RCC 7860 (cell line): ENCODE measurements at places on chromosomes 11 and 22.

DNA sequence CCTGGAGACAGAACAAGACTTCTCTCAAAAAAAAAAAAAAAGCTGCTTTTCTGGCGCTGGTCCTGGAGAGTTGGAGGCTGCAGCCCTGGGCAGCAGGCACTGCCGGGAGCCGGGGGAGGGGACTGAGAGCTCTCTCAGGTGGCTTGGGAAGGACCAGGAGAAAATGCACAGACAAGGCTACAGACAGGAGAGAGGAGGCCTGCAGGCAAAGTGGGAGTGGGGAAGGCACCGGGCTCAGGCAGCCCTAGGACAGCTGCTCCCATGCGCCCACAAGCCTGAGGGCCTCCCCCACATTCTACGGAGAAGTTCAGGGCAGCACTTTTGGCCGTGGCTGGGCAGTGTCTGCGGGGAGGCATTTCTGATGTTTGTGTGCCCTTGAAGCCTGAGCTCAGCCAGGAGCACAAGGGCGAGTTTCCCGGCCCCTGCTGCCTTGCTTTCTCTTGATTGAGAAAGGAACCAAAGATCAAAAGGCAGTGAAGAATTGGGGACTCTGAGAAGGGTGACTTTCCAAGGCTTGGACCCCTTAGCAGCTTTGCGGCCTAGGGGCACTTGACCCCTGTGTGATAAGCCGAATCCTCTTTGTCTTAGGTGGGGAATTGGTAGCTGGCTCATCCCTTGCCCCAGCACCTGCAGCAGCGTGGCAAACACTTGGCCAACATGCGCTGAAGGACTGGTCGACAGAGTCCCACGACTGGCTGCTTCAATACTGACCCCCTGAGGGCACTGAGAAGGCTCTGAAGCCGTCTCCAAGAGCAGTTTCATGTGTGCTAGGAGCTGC is 35.3 kb downstream of the PPM1F start:
- DNase-seq, result no peak

- no peak for DNase-seq
These were observed 16.1 kb downstream of the TRIM22 start for GRCh38 chr11:5705688-5706087.

DNA sequence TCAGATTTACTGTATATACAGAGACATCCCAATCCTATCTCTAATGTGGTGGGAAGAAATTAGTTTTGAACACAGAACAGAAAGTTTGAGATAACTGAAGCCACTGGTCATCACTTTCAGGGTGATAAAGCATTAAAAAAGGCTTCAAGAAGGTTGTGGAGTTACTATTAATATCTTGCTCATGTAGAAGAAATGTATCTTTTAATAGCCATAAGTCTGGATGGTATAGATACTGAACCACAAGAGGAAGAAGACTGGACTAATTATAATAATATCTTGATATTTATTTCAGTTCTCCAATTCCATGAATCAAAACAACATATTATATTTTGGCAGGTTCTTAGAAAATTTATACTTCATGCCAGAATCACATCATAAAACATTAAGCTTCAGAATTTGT is 137.1 kb downstream of the TMEM135 start:
- no peak for DNase-seq

- DNase-seq, result no peak
These were observed 33.5 kb upstream of the RAB38 start for GRCh38 chr11:88208745-88209144.

DNA sequence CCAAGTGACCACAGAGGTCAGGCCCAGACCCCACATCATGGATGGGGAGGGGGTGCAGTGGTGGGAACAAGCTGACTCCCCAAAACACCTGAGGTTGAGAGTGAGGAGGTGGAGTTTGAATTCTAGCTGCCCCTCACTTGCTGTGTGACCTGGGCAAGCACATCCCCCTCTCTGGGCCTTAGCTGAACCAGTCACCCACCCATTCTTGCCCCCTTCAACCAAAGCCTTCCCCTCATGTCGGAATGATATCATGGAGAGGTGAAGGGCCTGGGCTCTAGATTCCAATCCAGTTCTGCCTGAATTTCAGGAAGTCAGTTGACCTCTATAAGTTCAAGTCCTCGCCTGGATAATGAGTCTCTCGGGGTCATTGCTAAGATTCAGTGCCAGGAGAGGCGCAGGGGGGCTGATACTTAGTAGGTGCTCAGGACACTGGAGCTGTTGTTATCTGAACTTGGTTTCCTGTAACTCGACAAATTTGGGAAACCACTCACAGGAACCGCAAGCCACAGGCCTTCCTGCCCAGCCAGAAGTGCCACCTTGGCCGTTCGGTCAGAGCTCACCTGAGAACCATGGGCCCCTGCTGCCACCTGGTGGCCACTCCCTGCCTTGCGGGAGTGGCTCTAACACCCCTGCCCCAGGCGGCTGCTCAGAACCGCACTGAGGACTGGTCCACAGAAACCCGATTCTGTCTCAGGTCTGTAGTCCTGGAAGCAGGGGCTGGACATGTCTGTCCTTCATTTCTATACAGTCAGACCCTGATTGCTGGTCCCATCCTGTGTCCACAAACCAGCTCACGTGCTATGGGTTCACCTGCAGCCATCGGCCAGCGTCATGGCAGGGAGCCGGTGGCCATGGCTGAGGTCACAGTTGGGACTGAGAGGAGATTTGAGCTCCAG is 6.9 kb downstream of the CDC42EP1 start:
- peak; percentile 28 for DNase-seq

DNA sequence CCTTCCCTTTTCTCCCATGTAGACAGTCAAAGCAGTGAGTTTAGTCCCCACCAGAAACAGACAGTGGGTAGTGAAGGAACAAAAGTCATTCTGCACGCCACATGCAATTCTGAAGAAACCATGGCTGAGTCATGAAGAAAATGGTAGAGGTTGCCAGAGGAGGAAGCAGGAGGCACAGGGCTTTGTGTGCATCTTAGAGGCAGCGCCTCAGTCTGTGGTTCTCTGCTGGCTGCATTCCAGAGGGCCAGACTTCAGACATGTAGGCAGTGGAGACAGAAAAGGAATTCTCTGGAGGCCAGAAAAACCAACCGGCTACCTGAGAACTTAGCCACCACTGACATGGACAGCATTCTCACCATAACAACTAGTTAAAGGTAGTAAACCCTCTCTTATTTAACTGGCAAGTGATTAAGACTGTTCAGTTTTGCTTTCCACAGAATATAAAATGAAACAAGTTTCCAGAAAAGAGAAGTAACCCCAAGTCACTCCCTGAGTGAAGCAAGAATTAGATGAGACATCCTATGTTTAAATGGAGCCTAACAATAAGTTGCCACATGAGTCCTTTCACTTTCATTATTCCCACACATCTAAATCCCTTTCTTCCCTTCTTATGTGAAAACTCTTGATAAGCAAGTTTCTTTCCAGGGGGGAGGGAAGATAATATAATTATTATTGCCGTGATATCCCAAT is 556.1 kb downstream of the SOX6 start:
- peak; percentile 6 for DNase-seq

GRCh38 chr11:83760932-83761331 is 474.8 kb upstream of the CCDC90B start:
- DNase-seq, result no peak

DNA sequence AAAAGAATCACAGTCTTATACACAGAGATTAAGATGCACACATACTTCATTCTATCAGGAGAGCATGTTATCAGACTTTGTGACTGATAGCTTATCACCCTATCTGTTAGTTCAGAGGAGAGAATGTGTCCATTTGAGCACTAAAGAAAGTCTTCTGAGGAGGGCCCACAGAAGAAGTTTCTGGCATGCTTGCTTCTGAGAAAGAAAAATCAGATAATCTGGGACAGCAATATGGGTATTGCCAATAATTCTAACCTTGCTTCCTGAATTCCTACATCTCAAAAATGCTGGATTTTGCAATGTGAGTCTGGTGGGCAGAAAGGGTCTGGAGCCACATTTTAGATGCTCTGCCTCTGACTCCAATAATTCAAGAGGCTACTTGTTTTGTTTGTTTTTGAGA is 128.9 kb downstream of the RBFOX2 start:
- no peak for DNase-seq

- no peak for DNase-seq
These were observed 218.8 kb upstream of the SORL1-AS1 start for GRCh38 chr11:121671283-121672168.

DNA sequence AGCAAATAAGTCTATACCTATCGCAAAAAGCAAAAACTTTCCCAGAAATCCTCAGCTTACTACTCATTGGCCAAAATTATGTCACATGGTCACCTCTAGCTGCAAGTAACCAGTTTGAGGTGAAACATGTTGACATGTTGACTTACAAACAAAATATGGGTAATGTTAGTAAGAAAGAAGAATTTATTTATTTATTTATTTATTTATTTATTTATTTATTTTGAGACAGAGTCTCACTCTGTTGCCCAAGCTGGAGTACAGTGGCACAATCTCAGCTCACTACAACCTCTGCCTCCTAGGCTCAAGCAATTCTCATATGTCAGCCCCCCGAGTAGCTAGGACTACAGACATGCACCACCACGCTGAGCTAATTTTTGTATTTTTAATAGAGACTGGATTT is 5.4 kb upstream of the SLC35C1 start:
- no peak for DNase-seq

DNA sequence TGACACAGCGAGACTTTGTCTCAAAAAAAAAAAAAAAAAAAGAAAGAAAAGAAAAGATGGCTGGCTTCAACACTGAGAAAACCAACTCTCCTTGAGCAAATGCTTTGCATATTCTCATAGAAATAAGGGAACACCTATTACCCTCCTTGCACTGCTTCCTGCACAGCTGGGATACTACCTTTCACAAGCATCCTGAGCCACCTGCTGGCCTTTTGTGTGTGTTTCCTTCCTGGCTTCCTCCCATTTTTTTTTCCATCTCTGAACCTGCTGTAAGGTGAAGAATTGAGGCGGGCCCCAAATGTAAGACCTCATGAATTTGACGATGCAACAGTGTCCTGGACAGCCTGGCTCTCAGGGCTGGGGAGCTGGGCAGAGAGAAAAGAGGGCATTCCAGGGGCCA is 1.9 kb upstream of the RFPL3 start:
- no peak for DNase-seq

DNA sequence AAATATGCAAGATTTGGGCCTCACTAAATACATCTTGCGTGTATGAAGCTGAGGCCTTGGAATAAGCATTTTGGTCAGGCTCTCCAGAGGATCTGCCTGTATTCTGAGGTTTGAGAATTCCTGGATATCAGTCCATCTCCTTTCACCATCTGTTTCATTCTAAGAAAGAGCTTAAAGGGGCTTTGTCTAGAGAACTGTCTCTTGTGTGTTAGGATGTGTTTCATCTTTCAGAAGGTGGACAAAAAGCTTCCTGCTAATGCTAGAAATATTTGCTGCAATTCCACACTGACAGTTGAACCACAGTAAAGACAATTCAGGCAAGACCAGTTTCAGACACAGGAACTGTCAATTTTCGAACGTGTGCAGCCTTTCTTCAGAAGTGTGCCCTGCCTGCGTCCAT is 185.4 kb downstream of the DBX1 start:
- no peak for DNase-seq

DNA sequence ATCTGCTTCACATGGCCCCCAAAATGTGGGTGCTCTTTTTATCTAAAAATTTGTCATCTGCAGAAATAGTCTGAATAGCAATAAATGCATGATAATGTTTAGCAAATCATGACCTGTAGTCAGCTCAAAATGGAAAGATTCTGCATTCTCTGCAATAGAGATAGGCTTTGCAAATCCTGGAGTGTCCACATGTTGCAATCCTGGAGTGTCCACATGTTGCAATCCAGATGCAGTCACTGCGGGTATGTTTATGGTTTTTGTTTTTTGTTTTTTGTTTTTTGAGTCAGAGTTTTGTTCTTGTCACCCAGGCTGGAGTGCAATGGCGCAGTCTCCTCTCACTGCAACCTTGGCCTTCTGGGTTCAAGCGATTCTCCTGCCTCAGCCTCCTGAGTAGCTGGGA is 20.2 kb upstream of the LRRC32 start:
- DNase-seq, result no peak

DNA sequence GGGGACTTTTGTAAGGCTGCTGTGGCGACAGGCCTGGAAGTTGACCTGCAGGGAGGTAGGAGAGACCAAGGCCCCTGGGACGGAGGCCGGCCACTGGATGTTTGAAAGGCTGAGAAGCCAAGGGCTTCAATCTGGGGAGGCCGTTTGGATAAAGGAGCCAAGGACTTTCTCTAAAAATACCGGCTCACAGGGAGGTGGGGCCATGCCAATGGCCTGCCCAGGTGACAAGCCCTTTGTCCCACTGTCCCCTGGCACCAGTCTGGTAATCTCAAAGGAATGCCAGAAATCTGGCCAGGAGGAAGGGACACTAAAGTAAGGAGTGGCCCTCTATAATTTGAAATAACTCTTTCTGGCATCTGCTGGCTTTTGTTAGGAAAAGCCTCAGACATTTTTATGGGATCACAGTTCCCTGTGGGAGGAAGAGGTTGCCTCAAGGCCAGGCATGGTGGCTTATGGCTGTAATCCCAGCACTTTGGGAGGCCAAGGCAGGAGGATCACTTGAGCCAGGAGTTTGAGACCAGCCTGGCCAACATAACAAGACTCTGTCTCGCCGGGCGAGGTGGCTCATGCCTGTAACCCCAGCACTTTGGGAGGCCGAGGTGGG is 1.9 kb upstream of the CHKA start:
- no peak for DNase-seq

DNA sequence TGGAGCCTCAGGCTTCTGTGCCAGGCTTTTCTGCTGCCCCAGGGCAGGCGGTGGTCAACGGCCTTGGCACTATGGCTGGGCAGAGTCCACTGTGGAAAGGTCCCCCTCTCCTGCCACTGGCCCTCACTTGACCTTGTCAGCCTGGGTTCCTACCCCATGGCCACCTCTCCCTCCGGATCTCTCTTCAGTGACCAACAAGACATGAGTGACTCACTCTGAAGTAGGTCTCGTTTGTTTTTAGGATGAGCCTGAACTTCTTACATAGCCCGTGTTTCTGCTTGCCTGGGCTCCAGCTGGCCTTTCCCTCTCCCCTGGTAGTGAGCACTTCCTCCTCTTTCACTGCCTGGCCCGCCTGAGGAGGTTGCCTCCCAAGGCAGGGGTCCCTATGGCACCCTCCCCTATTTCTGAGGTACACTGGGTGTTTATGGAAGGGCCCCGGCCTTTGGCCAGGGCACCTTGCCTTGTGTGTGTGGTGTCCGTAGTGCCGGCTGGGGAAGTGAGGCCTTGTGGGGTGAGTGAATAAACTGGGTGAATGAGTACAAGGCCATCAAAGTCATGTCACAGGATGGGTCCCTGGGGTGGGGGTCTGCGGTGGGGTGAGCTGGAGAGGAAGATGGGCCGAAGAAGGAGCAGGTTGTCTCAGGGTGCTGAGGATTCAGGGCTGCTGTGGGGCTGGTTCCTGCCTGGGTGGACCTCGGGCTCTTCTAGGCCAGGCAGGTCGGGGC is 5.0 kb downstream of the SHANK3 start:
- no peak for DNase-seq

GRCh38 chr11:18466402-18466801 is 10.7 kb downstream of the LDHAL6A start:
- DNase-seq, result no peak

GRCh38 chr11:70558681-70559080 is 160.4 kb downstream of the CTTN start:
- no peak for DNase-seq

DNA sequence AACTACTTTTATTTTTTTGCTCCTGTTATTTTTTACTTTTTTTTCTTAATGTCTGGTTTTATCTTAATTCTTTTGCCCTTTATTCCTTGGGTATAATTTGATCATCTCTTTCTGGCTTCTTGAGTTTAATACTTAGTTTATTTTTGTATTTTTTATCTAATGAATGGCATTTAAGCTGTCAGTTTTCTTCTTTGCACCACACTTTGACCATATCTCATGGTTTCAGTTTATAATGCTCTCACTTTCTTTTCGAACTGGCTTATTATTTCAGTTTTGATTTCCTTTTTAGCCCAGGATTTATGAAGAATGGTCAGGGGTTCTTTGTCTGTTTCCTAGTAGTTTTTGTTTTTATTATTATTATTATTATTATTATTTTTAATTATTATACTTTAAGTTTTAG is 48.3 kb downstream of the QSER1 start:
- DNase-seq, result no peak
